ENCODE measurements at places on chromosomes 6 and 20.

DNA sequence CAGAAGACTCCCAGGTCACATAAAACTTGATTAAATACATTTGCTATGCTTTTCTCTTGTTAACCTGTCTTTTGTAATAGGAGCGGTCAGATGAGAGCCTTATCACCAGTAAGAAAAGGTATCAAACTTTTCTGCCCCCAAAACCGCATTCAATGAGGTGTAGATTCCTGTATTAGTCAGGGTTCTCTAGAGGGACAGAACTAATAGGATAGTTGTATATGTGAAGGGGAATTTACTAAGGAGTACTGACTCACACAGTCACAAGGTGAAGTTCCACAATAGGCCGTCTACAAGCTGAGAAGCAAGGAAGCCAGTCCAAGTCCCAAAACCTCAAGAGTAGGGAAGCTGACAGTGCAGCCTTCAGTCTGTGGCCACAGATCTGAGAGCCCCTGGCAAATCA, 32.7 kb downstream of the PTPRK start:
- peak; percentile 69 for DNase-seq

DNA sequence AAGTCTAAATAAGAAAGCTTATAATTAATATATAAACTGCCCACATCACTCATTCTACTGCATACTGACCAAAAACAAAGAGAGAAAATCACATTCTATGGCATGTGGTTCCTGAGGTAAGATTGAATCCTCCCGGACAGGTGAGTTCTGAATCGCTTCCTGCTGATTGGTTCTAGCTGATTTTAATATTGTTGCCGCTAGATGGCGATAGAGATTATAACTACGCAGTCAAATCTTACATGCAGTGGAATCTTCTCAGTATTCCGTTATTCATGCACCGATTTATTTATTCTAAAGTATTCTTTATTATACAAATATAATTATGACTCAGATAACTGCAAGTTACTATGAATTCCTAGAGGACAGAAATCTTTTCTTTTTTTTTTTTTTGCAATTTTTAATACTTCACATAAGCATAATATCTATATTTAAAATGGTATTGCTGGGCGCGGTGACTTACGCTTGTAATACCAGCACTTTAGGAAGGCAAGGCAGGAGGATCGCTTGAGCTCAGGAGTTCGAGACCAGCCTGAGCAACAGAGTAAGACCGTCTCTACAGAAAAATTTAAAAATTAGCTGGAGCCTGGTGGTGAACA, 24.2 kb upstream of the TMX4 start:
- DNase-seq = peak; percentile 61

DNA sequence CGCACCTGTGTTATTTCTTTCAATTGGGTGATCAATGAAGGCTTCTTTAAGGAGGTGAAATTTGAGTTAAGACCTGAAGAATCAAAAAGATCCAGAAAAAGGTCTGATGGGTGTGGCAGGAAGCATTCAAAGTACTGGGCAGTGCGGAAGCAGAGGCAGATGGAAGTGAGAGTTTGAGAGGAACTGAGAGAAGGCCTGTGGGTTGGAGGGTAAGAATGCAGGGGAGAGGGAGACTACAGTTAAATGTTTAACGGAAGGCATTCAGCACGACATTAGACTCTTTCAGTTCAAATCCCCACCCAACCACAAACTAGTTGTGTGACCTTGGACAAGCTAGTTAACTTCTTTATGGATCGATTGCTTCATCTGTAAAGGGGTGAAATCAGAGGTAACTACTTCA, 50.5 kb upstream of the GCM1 start:
- no peak for DNase-seq

DNA sequence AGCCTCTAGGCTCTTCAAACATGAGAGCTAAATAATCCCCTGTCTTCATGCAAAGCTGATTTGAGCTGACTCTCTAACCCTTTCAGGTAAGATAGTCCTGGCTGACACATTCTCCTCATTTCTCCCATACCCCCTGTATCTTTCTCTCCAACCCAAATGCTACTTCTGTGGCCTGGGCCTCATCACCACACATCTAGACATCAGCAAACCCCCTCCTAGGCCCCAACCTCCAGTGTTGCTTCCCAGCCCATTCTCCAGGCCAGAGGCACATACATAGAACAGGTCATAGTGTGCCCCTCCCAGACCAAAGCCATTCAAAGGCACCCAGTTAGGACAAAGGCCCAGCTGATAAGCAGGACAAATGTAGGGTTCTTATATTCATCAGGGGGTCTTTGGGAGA, 84.9 kb downstream of the ANKRD60 start:
- DNase-seq = no peak

- peak; percentile 43 for DNase-seq
Observed at GRCh38 chr20:43863821-43864544, 50.7 kb upstream of the TOX2 start.
